ENCODE measurements at places on chromosomes 7 and 10. TPM values are rescaled to one million over a fixed set of nuclear protein-coding genes. Genes with fewer than 3 reads are reported as not detected.

The AKR1E2 gene
- total RNA-seq, result 18.0 TPM

- DNase-seq, result peak; percentile 82
Observed at GRCh38 chr7:107167483-107168232, 1.1 kb upstream of the HBP1 start.

GRCh38 chr10:79084012-79084971, 15.5 kb downstream of the ZMIZ1 start:
- DNase-seq, result peak; percentile 94

GRCh38 chr10:107900131-107900530, 735.6 kb upstream of the SORCS1 start:
- no peak for DNase-seq

DNA sequence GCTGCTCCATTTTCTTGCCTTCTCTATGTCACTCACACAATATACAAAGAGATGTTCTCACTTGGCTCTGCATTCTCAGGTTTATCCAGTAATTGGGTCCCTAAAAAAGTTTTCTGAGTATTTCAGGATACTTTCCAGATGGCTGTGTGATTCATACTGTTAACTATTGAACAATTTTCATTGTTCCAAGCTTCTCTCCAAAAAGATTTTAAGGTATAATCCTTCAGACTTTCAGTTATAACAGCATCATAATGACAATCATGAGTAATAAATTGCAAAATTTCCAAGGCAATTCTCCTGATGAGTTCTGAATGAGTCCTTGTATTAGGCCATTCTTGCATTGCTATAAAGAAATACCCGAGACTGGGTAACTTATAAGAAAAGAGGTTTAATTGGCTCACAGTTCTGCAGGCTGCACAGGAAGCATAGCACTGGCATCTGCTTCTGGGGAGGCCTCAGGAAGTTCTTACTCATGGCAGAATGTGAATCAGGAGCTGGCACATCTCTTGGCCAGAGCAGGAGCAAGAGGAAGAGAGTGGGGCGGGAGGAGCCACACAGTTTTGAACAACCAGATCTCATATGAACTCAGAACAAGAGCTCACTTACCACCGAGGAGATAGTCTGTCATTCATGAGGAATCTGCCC, 148.1 kb downstream of the SLC16A9 start:
- peak; percentile 50 for DNase-seq

The CALCR gene
- not detected for total RNA-seq

- DNase-seq, result no peak
Observed at GRCh38 chr10:54983255-54983654, 182.2 kb upstream of the PCDH15 start.

GRCh38 chr10:54833029-54833428, 32.0 kb upstream of the PCDH15 start:
- DNase-seq, result no peak

DNA sequence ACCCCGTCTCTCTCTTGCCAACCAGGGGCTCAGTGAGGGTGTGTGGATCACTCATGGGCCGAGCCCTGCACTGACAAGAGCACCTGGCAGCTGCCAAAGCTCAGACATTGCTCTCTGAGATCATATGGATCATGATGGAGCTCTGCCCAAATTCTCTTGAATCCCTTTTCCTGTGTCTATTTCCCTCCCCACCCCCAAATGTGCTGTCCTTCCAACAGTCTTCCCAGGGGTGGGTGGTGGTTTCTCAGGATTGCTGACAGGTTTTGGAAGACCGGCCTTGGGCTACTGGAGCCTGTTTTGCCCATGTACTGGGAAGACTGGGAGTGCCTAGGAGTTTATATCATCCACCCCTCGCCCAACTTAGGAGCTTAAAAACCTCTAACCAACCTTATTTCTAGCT, 10.5 kb downstream of the ARHGAP22 start:
- no peak for DNase-seq

The PRKG1 gene
- total RNA-seq, result not detected

DNA sequence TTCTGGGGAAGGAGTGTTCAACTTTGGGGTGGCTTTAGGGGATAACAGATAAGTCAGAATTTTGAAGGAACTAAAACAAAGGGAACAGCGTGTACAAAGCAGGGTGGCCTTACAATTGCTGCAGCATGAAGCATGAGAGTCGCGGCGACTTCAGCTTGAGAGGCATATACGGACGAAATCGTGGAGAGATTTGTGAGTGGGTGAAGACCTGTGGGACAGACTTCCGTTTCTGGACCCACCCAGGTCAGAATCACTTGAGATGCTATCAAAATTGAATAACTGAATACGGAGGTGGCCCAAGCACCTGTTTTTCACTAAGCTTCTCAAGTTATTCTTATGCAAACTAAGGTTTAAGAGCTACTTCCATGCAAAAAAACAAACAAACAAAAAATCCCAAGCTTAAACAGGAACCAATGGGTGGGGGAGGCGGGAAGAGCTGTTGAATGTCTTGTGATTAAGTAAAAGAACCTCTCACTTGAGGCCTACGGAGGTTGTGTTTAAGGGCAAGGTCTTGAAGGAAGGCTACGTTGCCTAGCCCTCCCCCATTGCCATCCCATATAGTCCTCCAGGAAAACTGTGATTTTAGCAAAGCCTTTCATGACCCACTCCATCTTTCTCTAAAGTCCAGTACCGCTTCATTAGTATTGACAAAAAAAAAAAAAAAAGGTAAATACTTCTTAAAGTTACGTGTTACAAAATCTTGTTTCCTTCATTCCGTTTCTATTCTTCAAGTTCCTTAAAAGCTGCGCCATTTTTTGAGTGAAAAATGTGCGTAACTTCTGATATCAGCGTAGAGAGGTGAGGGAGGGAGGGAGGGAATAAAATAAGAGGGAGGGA, 1.3 kb upstream of the TRIM24 start:
- no peak for DNase-seq

The FAM25A gene
- total RNA-seq, result not detected

DNA sequence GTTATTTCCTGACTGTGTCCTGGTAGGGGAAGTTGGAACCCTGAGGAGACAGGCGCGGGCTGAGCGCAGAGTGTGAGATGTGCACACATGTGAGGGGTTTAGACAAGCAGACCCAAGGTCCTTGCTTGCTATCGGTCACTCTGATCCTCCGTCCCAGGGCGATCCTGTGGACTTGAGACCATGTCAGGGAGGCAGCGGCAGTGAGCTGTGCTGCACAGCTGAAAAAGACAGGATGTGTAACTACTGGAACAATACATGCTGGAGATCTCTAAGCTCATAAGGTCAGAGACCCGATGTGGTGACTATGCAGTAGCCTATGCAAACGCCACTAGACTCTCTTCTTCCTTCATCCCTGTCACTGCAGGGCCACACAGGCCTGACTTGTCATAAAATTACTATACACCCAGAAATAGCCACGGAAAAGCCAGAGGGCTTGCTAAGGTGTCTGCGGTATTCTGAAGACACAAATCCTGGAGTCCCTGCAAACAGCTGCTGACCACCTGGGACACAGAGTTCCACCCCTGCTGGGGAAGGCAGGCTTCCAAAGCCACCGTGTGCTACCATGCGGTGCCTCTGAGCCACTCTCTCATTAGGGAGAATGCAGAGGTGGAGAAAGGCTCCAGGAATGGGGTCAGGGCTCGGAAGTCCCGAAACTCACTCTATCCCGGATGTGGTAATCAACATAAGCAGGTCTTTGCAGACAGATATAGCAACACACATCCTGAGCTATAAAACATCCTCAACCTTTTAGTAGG, 91.1 kb upstream of the DDC start:
- DNase-seq, result peak; percentile 65
